Stomach (tissue), 19 donors: ENCODE measurements at places on chromosomes 3 and 15. TPM values are rescaled to one million over a fixed set of nuclear protein-coding genes. Genes with fewer than 3 reads are reported as not detected.

DNA sequence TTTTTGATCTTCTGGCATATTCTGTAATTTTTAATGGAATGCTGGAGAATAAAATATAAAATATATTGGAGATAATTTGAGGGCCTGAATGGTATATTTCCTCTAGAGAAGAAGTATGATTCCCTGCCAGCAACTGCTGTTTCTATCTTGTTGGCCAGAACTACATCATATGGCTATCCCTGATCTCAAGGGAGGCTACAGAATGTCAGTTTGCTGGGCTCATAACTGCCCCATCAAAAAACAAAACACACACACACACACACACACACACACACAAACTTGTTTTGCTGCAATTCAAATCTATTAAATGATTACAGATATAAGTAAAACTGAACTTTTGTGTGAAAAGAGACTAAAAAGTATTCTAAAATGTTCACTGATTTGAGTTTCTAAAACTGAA, 51.0 kb downstream of the RASA2 start:
- peaks cover 27% of the 10 kb centered on the region for H3K4me1 ChIP-seq
- H3K27ac ChIP-seq = no peak overlapping the region
- DNase-seq = no peak
- no peak overlapping the region for H3K4me3 ChIP-seq

GRCh38 chr3:185279587-185280138, 25.8 kb upstream of the EHHADH start:
- no peak for DNase-seq
- H3K4me1 ChIP-seq = peaks cover 18% of the 10 kb centered on the region
- H3K27me3 ChIP-seq = no peaks in the 10 kb centered on the region
- no peaks in the 10 kb centered on the region for H3K36me3 ChIP-seq
- no peak overlapping the region for H3K27ac ChIP-seq

GRCh38 chr15:25989327-25989726, 126.2 kb upstream of the ATP10A start:
- no peaks in the 10 kb centered on the region for H3K27me3 ChIP-seq
- no peaks in the 10 kb centered on the region for H3K36me3 ChIP-seq
- no peak overlapping the region for H3K4me3 ChIP-seq
- no peaks in the 10 kb centered on the region for H3K4me1 ChIP-seq
- H3K27ac ChIP-seq = no peak overlapping the region

GRCh38 chr15:36156879-36157427, 422.5 kb upstream of the CDIN1 start:
- no peaks in the 10 kb centered on the region for H3K4me1 ChIP-seq
- DNase-seq = no peak
- H3K27ac ChIP-seq = no peak overlapping the region
- no peaks in the 10 kb centered on the region for H3K36me3 ChIP-seq

GRCh38 chr3:87120881-87121280, 106.2 kb upstream of the CHMP2B start:
- no peaks in the 10 kb centered on the region for H3K4me1 ChIP-seq
- no peak for DNase-seq
- no peaks in the 10 kb centered on the region for H3K36me3 ChIP-seq

GRCh38 chr15:78242128-78242527, 7.8 kb upstream of the ACSBG1 start:
- no peaks in the 10 kb centered on the region for H3K36me3 ChIP-seq
- no peak for DNase-seq
- H3K27ac ChIP-seq = no peak overlapping the region
- peaks cover 12% of the 10 kb centered on the region for H3K4me1 ChIP-seq

GRCh38 chr3:64238971-64239667, 13.9 kb upstream of the PRICKLE2 start:
- H3K4me1 ChIP-seq = peaks cover 25% of the 10 kb centered on the region
- H3K36me3 ChIP-seq = peaks cover 16% of the 10 kb centered on the region
- H3K27me3 ChIP-seq = no peaks in the 10 kb centered on the region
- peak overlapping the region; percentile 69 for H3K27ac ChIP-seq
- peak; percentile 88 for DNase-seq

DNA sequence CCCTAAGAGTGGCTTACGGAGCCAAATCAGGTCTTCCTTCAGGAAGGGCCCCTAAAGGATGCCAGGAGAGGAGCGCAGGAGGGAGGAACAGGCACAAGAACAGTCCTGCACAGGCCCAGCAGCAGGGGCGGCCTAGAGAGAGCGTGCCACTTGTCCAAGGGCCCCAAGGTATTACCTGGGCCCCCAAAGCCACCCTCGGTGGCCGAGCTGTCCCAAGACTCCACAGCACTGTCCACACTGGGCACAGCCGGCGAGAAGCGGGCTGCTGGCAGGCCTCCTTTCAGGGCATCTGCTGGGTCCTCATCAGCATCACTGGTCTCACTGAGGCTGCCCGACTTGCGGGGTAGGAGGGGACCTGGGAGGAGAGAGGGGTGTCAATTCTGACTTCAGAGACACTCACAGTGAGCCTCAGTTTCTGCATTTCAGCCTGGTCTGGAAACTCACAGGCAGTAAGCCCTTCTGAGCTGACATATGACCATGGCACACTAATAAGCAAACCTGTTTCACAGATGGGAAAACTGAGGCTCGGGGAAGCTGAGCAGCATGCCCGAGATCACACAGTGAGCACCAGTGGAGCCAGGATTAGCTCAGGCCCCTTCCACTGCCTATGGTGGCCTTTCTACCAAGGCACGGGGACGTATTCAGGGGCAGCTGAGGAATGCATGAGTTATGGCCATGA, 33.4 kb downstream of the GRIP2 start:
- no peak overlapping the region for H3K27ac ChIP-seq
- H3K36me3 ChIP-seq = no peaks in the 10 kb centered on the region
- H3K4me1 ChIP-seq = no peaks in the 10 kb centered on the region
- DNase-seq = no peak

DNA sequence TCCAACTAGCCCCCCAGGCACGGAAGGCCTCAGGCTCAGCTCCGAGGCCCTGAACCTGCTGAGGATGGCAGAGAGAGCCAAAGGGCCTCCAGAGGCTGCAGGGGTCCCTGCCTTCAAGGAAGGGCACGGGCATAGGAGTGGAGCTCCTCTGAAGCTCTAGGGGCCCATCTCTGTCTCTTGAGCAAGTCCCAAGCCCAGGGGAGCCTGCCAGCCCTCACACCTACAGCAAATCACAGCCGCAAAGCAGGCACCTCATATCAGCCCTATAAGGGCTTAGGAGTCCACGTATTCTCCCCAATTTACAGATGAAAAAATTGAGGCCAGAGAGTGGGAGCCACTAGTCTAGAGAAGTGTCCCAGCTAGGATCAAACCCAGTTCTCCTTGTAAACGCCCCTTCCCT, 14.2 kb downstream of the PSTPIP1 start:
- H3K4me3 ChIP-seq = no peak overlapping the region
- peaks cover 18% of the 10 kb centered on the region for H3K4me1 ChIP-seq
- no peaks in the 10 kb centered on the region for H3K36me3 ChIP-seq
- H3K27me3 ChIP-seq = no peaks in the 10 kb centered on the region
- no peak overlapping the region for H3K27ac ChIP-seq

GRCh38 chr15:73570355-73571032, 62.7 kb downstream of the NPTN start:
- peaks cover 60% of the 10 kb centered on the region for H3K4me1 ChIP-seq
- DNase-seq = no peak
- no peak overlapping the region for H3K27ac ChIP-seq
- H3K4me3 ChIP-seq = no peak overlapping the region

DNA sequence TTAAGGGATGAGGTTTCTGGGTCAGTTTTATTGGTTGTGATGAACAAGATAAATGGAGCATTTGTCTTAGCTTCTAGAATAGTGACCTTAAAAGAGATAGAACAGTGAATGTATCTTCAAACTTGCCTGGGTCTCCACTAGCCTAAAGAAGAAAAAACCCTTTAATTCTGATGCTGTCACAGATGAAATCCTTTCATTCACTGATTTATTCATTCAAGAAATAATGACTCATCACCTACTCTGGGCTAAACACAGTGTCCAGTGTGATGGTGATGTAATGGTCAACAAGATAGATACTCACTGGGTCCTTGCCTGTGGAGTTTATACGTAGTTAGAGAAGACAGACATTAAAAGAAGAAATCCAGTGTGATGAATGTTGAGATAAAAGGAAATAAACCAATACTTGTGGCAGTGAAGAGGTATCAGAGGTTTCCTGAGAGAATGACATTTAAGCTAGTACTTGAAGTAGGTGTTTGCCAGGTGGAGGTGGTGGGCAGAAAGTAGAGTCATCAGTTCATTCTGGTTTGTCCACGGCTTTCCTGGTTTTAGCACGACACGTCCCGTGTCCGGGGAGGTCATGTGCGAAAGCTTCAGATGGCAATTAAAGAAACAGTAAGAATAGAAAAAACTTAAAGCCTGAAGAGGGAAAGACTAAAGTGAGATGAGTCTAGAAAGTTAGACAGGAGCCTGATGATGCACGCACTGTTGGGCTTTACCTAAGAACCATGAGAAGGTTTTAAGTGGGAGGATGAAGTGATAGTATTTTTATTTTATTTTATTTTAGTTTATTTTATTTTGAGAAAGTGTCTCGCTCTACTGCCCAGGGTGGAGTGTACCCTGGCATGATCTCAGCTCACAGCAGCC, 18.5 kb downstream of the PAK2 start:
- H3K4me1 ChIP-seq = peaks cover 30% of the 10 kb centered on the region
- no peaks in the 10 kb centered on the region for H3K27me3 ChIP-seq
- H3K36me3 ChIP-seq = no peaks in the 10 kb centered on the region
- peak overlapping the region; percentile 19 for H3K27ac ChIP-seq
- no peak overlapping the region for H3K4me3 ChIP-seq
- no peak for DNase-seq

DNA sequence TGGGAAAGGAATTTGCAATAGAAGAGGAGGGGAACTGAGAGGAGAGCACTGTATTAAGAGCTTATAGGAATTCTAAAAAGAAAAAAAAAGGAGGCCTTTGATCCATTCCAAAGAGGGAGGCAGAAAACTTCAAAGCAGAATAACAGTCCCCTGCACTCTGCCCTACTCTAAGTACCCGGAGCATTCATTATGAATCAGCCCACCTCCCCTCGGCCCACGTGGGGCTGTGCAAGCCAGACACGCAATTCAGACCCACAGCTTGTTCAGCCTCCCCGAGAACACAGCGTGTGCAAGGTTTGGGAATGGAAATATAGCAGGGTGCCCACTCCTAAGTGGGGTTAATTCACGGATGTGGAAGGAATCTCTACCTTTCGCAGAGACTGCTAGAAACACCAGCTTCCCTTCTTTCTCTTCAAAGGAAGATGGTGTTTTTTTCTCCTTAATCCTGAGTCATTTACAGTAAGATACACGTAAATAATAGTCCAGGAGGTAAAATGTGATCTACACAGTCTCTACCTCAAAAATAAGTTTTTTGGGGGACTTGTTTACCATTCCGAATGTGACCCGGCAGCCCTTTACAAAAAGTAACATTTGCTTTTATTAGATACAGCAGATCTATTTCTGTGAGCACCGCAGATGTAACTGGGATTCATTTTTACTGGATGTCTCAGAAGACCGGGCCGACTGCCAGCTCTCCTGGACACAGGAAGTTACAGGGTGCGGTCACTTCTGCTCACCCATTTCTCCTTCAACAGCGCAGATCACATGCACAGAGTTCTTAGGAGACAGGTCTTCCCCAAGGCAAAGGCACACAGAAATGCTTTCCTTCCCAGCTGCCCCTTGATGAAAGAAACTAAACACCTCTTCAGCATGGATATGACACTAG, 768.5 kb upstream of the CFAP20DC start:
- H3K27ac ChIP-seq = no peak overlapping the region
- H3K4me1 ChIP-seq = peaks cover 16% of the 10 kb centered on the region
- H3K4me3 ChIP-seq = no peak overlapping the region

DNA sequence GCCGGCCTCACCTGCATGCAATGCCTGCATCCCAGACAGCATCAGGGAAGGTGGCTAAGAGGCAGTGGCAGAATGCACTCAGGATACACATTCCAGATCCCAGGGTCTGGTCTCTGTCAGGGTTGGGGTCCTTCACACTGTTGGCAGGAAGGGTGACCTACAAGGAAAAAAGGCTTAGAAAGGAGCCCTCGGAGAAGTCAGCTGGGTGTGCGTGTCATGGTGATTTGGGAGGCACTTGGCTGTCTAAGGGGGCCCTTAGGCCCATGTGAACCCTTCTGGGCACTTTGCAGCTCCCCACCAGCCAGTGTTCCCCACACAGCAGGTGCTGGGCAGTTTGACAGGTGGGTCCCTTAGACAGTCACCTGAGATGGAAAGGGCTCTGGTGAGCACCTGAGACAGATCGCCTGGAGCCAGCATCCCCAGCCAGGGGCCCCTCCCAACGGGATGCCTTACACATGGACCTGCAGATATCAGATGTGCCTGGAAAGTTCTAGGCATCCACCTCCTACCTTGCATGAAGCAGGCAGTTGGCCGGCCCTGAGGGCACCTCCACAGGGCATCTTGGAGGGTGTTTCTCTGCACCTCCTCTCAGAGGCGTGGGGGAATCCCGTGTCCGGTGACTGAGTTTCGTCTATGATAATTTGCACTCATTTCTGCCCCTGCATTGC, 131.6 kb downstream of the LRRK1 start:
- H3K27ac ChIP-seq = no peak overlapping the region
- no peak for DNase-seq
- no peak overlapping the region for H3K4me3 ChIP-seq
- H3K4me1 ChIP-seq = no peaks in the 10 kb centered on the region
- no peaks in the 10 kb centered on the region for H3K27me3 ChIP-seq
- peaks cover 92% of the 10 kb centered on the region for H3K36me3 ChIP-seq

GRCh38 chr15:77508541-77509243, 88.0 kb downstream of the HMG20A start:
- H3K27ac ChIP-seq = peak overlapping the region; percentile 90
- no peak overlapping the region for H3K4me3 ChIP-seq
- DNase-seq = peak; percentile 41
- H3K36me3 ChIP-seq = no peaks in the 10 kb centered on the region
- H3K4me1 ChIP-seq = peaks cover 29% of the 10 kb centered on the region

GRCh38 chr15:92925454-92925853, 25.3 kb downstream of the CHD2 start:
- peaks cover 63% of the 10 kb centered on the region for H3K36me3 ChIP-seq
- peaks cover 83% of the 10 kb centered on the region for H3K4me1 ChIP-seq
- DNase-seq = no peak
- H3K27me3 ChIP-seq = no peaks in the 10 kb centered on the region
- no peak overlapping the region for H3K27ac ChIP-seq

GRCh38 chr15:22952796-22953579, 27.2 kb downstream of the CYFIP1 start:
- H3K4me1 ChIP-seq = peaks cover 49% of the 10 kb centered on the region
- H3K27me3 ChIP-seq = no peaks in the 10 kb centered on the region
- DNase-seq = peak; percentile 41
- H3K27ac ChIP-seq = no peak overlapping the region
- H3K4me3 ChIP-seq = no peak overlapping the region

The PLSCR4 gene
- 15.0 TPM for polyA plus RNA-seq

The RASGRF1 gene
- polyA plus RNA-seq = not detected

The P4HTM gene
- polyA plus RNA-seq = 21.2 TPM

The MRPL46 gene
- polyA plus RNA-seq = 40.6 TPM

The SGO1 gene
- polyA plus RNA-seq = 1.1 TPM

The ARGFX gene
- not detected for polyA plus RNA-seq

The LRTM1 gene
- polyA plus RNA-seq = not detected

The CHRNA3 gene
- 0.31 TPM for polyA plus RNA-seq

The DUOXA2 gene
- 43.3 TPM for polyA plus RNA-seq

The RNF168 gene
- 5.2 TPM for polyA plus RNA-seq

The ATRIP gene
- 2.9 TPM for polyA plus RNA-seq
